ENCODE measurements at places on chromosomes 16 and 17.

- DNase-seq = no peak
These were observed 1.4 kb upstream of the PAGR1 start for GRCh38 chr16:29814592-29814991.

DNA sequence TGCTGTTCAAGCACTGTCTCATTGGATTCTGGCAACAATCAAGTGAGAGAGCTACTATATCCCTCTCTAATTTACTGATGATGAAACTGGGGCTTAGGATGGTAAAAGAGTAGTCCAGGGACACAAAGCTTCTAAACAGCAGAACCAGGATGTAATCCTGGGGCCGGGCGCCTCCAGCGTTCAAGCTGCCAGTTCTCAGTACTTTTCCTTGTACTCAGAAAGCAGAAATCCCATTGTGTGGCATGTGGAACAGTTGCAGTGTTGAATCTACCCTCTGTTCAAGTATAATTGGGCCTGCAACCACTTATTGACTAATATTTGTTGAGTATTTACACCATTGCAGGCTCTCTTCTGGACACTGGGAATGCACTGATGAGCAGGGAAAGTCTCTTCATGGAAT is 14.5 kb upstream of the CDH13 start:
- no peak for DNase-seq

GRCh38 chr17:28328325-28328724 is 6.9 kb downstream of the IFT20 start:
- DNase-seq = no peak

- DNase-seq = no peak
These were observed 34.7 kb downstream of the CDRT15 start for GRCh38 chr17:14201988-14202380.

- no peak for DNase-seq
These were observed 179.3 kb downstream of the SEC14L1 start for GRCh38 chr17:77320044-77320440.
